Dermis lymphatic vessel endothelial cell (primary cell): ENCODE measurements at places on chromosomes 13 and 19. TPM values are rescaled to one million over a fixed set of nuclear protein-coding genes. Genes with fewer than 3 reads are reported as not detected.

Gene KCNN4
- 0.11 TPM in 1 of 2 replicates, not detected in the other for total RNA-seq

Gene KLK3
- not detected in 2 replicates for total RNA-seq

Gene FARP1
- total RNA-seq = 17.2 and 17.8 TPM in 2 replicates

Gene ATP1A3
- not detected in 2 replicates for total RNA-seq

Gene PEAK3
- 0.22 and 0.26 TPM in 2 replicates for total RNA-seq

Gene DHRS12
- total RNA-seq = 8.8 and 11.6 TPM in 2 replicates

Gene ONECUT3
- not detected in 2 replicates for total RNA-seq

Gene BRSK1
- total RNA-seq = 0.65 and 0.77 TPM in 2 replicates
